ENCODE measurements at places on chromosomes 5 and 9.

- no peak for DNase-seq
These were observed 36.4 kb upstream of the CCDC152 start for GRCh38 chr5:42720251-42720650.

- no peak for DNase-seq
These were observed 19.3 kb downstream of the MRPS27 start for GRCh38 chr5:72300590-72301339.

GRCh38 chr5:101915554-101915953 lies 380.5 kb downstream of the SLCO4C1 start:
- DNase-seq: no peak

DNA sequence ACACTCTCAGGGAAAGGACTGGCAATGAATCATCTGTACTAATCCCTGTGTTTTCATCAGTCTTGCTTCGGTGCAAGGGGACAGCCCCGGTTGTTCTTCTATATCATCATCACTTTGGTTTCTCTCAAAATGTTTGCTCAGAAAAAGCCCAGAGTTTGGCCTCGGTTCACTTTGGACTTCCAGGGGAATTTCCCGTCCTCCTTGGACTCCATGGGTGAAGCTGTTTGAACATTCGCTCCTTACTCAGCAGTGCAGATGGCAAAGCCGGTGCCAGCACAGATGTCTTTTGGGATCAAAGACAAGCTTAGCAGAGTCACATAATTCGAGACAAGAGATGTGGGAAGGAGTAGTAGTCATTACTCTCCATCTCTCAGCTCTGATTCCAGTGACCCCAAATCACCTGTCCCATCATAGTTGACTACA lies 69.8 kb upstream of the TNFSF8 start:
- DNase-seq: no peak

DNA sequence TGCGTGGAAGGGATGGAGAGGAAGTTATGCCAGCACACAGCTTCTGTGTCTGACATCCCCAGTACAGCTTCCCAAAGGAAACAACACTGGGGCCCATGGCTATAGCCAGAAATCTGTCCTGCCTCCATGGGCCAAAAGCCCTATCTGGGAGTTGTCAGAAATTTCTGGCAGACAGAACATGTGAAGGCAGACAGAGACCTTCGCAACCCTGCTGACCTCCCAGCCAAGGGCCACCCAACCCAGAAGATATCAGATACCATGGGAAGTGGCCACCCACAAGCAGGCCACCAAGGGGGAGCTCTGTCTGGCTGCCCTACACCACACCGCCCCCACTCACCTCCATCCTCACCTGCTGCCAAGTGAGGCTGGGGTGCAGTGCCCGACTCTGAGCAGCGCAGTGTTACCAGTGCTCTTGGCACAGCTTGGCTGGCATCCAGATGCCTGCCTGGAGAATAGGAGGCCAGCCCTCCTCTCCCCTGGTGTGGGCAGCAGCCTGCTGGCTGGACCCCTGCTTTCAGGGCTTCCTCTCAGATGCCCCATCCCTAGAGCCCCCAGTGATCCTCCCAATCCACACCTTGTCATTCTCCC lies 61.6 kb upstream of the NEURL1B start:
- DNase-seq: no peak

DNA sequence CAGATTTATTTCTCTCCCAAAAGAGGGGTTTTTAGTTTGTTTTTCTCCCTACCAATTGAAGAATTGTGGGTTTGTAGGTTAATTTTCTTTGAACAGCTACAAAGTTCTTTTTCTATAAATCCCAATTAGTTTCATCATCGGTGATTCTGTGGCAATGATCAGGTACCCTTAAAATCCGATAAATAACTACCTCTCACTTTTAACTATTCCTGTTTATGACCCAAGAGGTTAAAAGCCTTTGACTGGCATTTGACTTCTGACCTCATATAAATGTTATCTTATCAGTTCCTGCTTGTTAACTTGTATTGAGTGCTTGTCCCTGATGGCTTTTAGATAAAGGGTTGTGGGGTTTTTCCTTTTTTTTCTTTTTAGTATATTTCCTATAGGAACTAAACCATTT lies 124.4 kb upstream of the TMEM161B start:
- DNase-seq: no peak

DNA sequence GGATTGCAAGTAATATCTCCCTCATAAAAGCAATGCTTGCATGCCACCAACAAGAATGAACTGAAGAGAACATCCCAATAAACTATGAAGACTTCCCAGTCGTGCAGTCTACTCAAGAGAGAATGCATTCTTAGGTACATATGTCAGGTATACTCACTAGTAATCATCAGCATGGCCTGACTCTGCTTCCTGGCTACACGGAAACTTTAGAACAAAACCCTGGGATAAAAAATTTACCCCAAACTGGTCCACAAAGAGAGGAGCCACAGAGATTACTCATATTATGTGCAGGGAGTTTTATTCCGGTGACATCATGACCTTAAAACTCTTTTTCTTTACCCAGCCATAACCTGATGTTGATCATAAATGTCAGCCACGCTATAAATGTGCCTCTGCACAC lies 57.5 kb upstream of the PAPPA start:
- no peak for DNase-seq

DNA sequence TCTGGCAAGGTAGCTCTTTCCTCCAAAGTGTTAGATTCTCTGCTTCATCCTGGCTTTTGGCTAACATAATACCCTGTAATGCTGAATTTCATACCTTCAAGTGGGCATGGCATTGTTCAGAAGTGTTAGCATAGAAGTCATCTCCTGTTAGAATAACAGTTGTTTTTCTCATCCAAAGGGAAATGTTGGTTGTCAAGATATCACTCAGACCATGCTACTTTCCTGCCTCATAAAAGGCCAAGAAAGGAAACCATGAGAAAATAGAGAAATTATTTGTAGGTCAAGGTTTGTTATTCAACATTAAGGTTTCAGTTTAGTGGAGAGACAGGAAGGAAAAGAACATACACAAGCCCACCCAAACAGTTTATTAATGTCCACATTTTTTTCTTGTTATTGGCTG lies 472.5 kb downstream of the ARHGEF28 start:
- DNase-seq: no peak
